Adipocyte (in vitro differentiated cells): ENCODE measurements at places on chromosomes 5 and 9.

- no peak for DNase-seq
Measured at GRCh38 chr5:98750693-98751092, 22.8 kb upstream of the RGMB start.

- no peak for DNase-seq
Measured at GRCh38 chr9:86347991-86348390, 6.2 kb downstream of the TUT7 start.

- DNase-seq: no peak
Measured at GRCh38 chr9:128153060-128153946, 4.0 kb downstream of the LCN2 start.

GRCh38 chr9:76737154-76737902 lies 26.9 kb upstream of the PCA3 start:
- DNase-seq: no peak

DNA sequence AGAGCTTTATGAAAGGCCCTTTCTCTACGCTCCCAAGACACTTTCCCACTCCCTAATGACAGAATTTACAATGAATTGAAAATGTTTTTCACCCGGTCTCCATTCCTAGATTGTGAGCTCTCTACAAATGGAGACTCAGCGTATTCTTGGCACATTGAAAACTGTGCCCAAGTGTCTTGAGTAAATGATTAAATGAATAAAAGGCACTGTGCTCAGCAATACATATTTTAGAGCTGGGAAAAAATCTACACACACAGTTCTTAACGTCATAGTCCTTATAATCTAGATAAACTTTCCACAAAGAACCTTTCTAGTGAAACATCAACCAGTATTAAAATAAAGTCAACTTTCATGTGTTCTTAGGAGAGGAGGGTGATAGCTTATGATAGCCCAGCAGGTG lies 634.0 kb downstream of the RAB3C start:
- DNase-seq: no peak

DNA sequence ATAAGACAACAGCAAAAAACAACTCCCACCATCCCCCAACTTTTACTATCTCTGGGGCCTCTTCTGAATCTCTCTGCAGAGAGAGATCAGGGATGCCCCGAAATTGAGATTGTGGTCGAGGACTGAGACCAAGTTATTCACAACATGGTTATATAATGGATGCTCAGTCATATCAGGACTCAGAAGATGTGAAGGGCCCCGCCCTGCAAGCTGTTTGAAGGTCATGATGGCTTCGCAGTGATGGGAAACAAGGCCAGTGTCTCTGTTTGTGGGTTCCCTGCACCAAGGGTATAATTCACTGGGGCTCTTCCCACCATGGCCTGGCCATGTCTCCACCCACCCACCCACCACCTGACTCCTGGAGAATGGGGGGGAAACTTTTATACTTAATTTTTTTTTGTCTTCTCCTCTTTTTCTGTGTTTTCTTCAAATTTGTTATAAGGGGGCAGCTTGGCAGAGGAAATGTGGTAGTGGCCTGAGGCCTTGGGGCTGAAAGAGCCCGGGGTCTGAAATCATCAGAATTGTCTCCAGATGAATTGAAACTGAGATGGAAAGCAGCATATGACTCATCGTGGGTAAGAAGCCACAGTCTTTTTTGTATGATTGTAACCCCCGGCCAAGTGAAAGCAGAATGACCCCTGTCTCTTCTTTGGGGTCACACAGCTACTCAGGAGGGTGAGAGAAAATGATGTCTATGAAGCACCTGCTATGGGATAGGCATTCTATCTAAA lies 15.0 kb upstream of the TEX48 start:
- peak; percentile 38 for DNase-seq

GRCh38 chr5:76455531-76456133 lies 52.5 kb downstream of the IQGAP2 start:
- DNase-seq: no peak

DNA sequence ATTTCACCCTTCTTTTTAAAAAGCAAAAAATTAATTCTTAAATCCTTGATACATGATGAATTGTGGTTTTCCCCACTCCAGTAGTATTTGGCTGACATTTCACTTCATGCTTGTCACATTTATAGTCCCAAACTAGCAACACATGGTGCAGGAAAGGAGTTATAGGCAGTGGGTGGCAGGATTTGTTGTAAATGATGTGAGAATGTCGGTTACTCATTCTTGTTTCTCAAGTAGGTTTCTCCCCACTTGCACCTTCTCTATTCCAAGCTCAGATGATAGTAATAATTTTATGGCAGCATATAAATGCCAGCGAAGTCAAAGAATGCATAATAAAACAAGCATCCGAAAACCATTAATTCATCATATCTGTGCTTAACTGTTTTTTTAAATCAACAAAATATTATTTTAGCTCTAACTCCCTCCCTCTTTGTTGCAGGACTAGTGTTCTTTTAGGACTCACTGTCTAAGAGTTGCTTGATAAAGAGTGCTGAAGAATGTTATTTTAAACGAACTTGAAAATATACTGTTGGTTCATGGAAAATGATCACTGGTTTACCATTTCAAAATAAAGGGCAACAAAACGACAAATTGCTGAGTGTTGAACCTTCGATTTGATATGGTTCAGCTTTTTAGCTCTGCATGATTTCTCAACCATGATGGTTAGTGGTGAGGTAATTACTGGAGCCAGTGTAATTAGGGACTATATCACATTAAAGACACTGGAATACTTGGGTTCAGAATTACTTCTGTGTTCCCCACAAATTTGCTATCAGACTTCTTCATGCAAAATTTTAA lies 88.1 kb upstream of the ADAMTSL1 start:
- peak; percentile 45 for DNase-seq

- DNase-seq: no peak
Measured at GRCh38 chr5:84480873-84481637, 96.4 kb upstream of the EDIL3 start.

DNA sequence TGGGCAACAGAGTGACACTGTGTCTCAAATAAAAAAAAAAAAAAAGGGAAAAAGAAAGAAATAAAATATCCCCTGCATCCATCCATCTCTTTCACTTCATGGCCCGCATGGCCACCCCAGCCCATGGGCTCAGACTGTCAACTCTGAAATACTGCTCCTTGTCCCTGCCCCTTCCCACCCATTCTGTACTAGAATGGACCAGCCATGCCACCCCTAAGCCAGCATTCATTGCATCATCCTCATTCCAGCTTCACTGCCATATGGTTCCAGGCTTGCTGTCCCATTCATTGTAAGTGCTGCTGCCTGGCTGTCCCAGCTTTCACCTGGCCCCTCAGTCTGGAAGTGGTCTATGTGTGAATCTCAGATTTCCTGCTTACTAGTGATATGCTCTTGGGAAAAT lies 46.2 kb downstream of the SPRY4 start:
- no peak for DNase-seq
